Esophagus squamous epithelium (tissue), 5 donors: ENCODE measurements at places on chromosomes 11 and 22.

DNA sequence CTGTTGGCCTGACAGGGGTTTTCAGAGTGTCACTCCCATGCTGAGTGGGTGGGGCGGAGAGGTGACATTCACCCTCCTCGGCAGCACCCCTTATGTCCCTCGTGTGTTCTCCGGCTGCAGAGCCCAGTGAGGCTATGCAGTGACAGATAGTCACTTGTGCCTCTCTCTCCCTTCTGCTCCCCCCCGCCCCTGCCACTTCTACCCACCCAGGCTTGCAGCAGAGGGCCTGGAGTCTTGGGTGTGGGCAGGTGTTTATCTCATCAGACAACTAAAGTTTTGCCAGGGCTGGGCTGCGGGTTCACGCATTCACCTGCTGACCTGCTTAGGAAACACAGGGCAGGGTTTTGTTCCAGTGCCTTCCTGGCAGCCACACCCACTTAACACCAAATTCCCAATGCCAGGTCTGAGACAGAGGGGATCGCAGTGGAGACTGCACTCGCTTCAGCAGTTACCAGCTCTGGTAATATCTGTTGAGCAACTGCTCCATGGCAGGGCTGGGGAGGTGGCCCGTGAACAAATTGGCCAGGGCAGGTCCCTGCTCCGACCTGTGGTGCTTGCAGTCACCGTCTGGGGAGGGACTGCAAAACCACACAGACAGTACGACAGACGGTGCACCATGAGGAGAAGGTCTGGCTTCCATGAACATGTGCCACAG is 50.5 kb upstream of the ADA2 start:
- DNase-seq, result no peak

DNA sequence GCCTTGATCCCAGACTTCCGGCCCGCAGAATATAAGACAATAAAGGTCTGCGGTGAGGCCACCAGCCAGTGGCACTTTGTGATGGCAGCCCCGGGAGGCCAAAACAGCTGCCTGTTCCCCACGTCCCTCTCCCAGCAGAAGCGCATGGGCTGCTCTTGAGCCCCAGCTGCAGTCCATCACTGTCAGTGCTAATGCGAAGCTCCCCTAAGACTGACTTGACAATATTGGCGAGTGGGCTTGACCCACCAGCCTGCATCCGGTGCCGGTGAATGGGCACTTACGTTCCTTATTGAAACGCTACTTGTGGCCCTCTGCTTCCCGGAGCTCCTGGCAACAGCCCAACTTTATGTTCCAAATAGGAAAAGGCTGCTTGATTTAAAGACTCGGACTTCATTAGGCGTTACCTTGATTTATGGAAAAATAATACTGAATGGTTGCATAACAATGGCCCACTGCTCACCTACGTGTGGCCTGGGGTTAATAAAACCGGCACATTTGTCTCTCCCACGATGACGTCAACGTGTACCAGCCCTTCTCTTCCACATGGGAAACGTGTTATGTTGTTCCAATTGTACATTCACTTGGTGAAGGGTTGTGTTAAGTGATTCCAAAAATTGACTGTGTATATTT is 93.4 kb upstream of the SEPTIN5 start:
- no peak for DNase-seq

GRCh38 chr22:41075946-41076345 is 16.4 kb upstream of the EP300 start:
- DNase-seq, result no peak

GRCh38 chr11:63779039-63779438 is 10.5 kb upstream of the ZFTA start:
- DNase-seq, result no peak

DNA sequence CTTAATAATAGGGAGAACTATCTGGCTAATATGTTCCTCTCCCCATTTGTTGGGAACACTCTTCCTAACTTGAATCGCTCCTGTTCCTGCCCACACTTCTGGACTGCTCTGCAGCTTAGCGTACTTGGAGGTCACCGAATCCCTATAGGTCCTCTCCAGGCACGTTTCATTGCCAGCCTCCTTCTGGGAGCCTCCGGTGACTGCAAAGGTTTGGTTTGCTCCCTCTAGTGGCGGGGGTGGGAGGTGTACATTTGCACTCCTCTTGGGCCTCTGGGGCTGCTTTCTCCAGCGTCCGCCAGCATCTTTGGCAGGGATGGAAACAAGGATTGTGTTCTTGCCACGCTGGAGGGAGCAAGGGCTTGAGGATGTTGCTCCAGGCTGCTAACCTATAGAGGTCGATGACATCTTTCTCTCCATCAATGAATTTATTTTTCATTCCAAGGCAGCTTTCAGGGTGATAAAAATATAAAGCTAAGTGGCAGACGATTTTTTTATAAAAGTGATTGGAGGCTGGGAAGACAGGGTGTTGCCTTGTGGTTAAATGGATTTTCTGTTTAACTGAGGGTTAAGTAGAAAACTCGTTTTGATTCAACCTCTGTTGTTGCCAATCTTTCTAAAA is 48.7 kb downstream of the TSPAN18 start:
- DNase-seq, result no peak

- DNase-seq, result no peak
These were observed 92.2 kb downstream of the ELP4 start for GRCh38 chr11:31601635-31602282.

DNA sequence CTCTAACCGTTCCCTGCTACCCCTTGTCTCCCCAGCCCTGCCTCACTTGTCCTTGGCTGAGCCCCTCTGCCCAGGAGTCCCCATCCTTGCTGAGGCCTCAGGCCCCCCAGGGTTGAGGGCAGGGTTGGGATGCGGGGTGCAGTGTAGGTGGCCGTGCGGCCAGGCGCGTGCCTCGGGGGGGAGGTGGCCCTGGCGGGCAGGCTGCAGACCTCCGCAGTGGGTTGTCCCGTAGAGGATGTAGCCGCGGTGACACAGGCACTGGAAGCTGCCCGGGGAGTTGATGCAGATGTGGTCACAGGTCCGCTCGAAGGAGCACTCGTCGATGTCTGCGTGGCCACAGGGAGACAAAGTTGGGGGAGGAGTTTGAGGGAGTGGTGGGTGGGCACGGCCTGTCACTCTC is 41.9 kb upstream of the TTLL12 start:
- no peak for DNase-seq

- DNase-seq, result no peak
These were observed 31.4 kb downstream of the CHRDL2 start for GRCh38 chr11:74699615-74700396.

DNA sequence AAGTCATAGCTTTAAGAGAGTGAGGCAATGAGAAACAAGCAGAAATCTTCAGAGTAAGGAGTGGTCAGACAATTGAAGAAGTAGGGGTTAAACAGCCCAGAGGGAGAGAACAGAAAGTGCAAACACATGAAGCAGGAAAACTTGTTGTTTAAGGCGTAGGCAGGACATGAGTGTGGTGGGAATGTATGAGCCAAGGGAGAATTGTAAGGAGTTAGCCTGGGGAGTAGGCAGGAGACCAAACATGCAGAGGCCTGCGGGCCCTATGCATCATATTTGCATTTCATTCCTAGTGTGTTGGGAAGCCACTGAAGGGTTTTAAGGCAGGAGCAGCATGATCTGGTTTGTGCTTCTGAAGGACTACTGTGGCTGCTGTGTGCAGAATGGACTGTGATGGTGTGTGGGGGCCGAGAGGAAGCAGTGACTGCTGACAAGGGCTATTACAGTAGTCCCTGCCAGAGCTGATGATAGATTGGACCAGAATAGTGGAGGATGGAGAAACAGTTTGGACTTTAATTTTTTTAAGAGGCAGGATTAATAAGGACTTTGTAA is 179.9 kb upstream of the C11orf87 start:
- DNase-seq, result no peak

- no peak for DNase-seq
These were observed 17.4 kb upstream of the CTSC start for GRCh38 chr11:88354912-88355311.

DNA sequence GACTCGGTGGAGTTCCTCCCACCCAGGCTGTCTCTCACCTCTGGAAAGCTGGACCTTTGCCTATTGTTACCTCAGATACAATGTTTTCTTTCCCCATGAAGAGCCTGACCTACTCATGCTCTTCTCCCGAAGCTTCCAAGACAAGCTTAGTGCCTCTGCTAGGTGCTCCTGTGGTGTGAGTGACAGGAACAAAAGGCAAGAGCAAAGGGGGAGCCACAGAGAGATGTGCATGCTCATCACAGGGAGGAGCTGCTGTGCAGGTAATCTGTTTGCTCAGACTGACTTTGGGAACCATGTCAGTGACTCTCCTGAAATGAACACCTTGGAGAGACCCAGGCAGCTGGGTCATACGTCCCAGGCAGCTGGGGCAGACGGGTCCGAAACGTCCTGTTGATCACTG is 53.6 kb upstream of the VSTM5 start:
- no peak for DNase-seq

- no peak for DNase-seq
These were observed 234 bp downstream of the SESN3 start for GRCh38 chr11:95230810-95231126.

- DNase-seq, result no peak
These were observed 163.9 kb downstream of the TRIM29 start for GRCh38 chr11:119974051-119974450.

DNA sequence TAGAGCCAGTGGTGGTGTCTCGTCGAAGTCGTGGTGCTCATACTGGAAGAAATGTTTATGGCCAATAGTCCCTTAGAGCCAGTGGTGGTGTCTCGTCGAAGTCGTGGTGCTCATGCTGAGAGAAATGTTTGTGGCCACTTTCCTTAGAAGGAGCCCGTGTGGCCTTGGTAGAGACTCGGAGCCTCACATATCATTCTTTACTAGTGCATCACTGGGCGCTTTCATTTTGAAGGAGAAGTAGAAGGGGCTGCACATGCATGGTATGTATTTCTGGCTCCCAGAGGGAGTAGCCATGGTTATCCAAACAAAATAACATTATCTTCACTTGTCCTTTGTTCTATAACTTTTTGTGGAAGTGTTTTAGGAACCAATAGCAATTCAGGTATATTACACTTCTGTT is 69.5 kb downstream of the JAM3 start:
- no peak for DNase-seq

DNA sequence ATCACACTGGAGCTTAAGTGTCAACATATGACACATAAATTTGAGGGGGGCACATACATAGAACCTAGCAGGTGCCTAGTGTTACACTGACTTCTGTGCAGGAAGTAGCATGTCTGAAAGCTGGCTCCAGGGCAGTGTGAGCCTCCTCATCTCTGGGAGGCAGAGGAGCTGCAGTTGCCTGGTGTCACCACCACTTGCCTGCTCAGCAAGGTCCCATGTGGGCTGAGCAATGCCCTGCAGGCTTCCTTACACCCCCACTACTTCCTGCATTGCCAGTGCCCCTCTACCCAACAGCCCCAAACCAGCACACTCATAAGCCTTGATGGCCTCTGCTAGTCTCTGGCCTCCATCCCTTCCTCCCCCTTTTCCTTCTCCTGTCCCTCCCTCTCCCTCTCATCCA is 165.8 kb downstream of the BUD13 start:
- DNase-seq, result no peak

DNA sequence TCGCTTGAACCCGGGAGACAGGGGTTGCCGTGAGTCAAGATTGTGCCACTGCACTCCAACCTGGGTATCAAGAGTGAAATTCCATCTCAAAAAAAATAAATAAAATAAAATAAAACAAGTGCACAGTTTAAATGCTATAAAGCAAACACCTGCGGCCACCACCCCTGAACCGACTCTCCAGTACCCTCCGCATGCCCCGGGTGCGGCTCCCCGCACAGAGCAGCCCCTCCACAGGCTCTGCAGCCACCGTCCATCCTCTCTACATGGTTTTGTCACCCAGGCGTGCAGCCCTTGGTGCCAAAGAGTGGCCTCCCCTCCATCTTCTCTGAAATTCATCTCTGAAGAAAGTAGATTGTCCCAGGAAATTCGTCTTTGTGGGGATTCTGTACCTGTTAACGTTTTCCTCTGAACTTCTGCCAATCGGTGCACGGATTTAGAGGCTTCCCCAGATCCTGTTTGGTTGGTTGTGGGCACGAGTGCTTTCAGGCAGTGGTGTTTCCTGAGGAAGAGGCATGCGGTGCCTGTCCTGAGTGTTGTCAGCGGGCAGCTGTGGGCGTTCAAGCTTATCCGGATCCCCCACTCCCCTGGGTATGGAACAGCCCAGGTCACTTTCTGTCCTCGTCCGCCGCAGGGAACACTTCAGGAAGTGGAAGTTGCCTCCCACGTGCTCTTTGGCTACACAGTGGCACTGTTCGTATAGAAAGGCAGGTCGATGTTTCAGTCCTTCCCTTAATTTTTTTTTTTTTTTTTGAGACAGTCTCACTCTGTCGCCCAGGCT is 4.1 kb downstream of the MIOX start:
- DNase-seq, result no peak

- DNase-seq, result no peak
These were observed 235.5 kb downstream of the GRIK4 start for GRCh38 chr11:120746836-120747609.

DNA sequence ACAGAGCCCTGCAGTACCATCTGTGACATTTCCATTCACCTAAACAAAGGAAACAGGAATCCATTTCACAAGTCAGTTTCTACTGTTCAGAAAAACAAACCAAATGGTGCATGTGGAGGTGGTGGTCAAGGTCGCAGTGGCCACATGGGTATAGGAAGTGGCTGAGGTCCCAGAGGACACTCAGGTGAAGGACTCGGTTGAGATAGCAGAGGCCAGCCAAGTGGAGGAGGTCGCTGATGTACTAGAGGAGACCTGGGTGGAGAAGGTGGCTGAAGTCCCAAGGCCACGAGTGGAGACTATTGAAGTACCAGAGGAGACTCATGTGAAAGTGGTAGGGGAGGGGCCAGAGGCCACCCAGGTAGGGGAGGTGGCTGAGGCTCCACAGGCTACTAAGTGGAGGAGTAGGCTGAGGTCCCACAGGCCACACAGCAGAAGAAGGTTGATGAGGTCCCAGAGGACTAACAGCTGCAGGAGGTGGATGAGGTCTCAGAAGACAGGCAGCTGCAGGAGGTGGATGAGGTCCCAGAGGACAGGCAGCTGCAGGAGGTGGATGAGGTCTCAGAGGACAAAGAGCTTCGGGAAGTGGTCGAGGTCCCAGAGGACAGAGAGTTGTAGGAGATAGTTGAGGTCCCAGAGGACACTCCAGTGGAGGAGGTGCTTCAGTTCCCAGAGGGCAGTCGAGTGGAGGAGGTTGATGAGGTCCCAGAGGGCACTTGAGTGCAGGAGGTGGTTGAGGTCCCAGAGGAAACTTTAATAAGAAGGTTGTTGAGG is 40.2 kb downstream of the ZNF195 start:
- no peak for DNase-seq

DNA sequence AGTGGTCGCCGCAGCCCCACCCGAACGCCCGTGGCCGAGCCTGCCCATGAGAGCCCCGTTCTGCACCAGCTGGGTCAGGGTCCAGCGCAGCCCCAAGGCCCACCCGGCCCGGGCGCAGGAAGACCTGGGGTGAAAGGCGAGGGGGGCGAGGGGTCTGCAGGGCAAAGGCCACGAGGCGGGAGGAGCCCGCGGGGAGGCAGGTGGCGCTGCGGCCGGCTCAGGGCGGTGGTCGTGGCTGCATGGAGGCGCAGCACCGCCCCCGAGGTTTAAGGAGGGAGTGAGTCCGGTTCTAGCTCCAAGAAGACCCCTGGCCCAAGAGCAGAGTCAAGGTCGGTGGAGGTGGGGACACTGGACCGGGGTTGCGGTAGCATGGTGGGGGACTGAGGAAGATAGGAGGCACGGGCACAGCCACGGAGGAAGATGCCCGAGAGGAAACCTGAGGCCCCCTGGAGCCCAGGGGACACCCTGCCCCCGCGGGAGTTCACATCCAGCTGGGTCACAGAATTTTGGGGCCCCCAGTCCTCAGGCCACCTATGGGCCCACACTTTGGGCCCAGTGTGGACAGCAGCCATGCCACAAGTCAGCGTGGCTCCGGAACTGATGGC is 514 bp upstream of the HDAC10 start:
- DNase-seq, result no peak
